ENCODE measurements at places on chromosomes 2 and 18.

GRCh38 chr2:167333245-167333644 lies 445.0 kb downstream of the XIRP2 start:
- DNase-seq, result no peak

- DNase-seq, result no peak
Observed at GRCh38 chr18:31248783-31249521, 69.0 kb upstream of the DSG1 start.

GRCh38 chr2:238925816-238926521 lies 78.1 kb downstream of the TWIST2 start:
- no peak for DNase-seq

- no peak for DNase-seq
Observed at GRCh38 chr2:101032084-101032776, 30.1 kb downstream of the RPL31 start.

DNA sequence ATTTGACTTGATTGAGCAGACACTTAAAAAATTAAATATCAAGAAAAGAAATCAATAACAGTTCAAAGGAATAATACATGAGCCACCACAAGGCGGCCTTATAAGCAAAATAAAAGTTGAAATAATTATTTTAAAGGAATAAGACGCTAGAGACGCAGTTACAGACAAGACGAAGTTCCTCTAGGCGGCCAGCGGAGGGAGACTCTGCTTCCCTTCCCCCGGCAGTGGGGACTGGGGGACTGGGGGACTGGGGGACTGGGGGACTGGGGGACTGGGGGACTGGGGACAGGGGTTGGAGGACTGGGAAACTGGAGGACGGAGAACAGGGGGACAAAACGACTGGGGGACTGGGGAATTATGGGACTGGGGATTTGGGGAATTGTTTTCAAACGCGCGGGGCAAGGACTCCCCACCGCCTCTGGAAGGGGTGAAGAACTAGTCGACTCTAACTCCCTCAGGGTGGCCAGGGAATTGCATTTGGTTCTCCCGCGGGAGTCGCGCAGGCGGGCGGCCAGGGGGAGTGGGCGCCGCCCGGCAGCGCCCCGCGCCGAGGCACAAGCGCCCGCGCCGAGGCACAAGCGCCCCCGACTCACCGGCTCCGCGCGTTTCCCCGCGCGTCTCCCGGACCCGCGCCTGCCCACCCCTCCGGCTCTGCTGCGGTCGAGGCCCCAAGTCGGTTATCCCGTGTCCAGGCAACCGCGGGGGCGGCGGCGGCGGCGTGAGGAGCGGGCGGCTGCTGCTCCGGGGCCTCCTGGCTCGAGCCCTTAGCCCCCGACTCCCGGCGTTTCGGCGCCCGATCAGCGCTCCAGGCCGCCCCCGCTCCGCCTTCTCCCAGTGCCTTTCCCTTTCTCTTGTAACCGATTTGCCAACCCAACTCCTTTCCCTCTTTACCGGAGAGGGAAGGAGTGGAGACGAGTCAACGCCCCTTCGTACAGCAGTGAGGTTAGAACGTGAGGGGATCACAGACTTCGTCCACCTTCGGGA lies at the start of gene CCDC178:
Gene CCDC178, minus strand, starts transcription at position 662 of the 984 bp plus-strand sequence. CDS start 28,633 bp downstream, outside the sequence.
- no peak for DNase-seq

DNA sequence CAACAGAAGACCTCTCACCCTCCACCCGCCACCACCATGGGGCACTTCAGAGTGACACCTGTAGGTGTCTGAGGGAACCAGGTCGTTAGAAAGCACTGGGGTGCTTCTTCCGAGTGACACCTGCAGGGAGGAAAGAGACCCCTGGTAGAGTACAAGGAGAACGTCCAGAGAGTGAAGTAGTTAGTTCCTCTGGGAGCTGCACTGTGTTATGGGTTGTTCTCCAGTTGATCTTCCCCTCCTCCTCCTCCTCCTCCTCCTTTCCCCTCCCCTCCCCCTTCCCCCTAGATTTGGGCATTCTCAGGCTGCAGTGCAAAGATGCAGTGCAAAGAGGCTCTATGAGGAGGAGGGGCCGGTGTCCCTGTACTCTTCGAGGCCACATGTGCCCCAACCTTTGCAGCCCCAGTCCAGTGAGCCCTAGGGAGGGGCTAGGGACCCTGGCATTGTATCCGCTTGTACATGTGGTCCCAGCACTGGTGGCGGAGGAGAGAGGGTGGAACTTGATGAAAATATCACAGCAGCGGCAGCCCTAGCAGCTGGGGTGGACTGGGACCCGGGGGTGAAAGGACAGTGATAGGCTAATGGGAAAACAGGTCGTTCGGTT lies 850 bp downstream of the DNAJB2 start:
- no peak for DNase-seq

GRCh38 chr18:11019295-11020105 lies 129.9 kb downstream of the PIEZO2 start:
- DNase-seq, result no peak

DNA sequence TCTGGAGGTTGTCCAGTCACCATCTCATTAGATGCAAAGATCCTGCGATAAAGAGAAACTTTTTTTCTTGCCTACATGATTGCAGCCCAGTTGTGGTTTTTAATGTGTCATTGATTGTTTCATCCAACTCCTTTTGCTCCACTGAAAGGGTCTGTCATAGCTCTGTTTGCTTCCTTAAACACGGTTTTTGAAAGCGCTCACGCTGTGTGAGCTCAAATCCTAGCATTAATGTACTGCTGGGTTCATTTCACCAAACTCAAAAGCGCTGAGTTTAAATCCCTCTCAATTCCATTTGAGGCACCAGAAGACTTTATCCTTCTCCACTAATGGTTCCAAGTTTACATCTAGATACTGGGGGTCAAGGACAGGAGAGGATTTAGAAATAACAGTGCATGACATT lies 53.6 kb downstream of the CDK15 start:
- DNase-seq, result no peak

GRCh38 chr2:67502346-67503065 lies 105.4 kb downstream of the ETAA1 start:
- DNase-seq, result no peak

DNA sequence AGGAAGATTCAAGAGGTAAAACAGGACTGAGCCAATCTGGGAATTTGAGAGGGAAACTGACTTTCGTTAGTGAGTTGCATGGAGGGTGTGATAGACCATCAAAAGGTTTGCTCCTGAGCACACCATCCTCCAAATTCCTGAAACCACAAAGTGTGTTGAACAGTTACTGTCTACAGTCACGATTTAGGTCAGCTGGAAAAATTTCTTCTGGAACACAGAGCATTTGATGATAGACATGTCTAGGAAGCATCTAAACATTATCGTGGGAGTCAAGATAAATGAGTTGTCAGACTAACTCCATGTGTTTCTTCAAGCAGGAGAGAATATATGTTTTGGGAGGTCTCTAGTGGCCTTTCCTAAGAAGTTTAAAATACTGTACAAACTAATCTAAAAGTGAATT lies 449.4 kb upstream of the SLC14A2 start:
- no peak for DNase-seq

DNA sequence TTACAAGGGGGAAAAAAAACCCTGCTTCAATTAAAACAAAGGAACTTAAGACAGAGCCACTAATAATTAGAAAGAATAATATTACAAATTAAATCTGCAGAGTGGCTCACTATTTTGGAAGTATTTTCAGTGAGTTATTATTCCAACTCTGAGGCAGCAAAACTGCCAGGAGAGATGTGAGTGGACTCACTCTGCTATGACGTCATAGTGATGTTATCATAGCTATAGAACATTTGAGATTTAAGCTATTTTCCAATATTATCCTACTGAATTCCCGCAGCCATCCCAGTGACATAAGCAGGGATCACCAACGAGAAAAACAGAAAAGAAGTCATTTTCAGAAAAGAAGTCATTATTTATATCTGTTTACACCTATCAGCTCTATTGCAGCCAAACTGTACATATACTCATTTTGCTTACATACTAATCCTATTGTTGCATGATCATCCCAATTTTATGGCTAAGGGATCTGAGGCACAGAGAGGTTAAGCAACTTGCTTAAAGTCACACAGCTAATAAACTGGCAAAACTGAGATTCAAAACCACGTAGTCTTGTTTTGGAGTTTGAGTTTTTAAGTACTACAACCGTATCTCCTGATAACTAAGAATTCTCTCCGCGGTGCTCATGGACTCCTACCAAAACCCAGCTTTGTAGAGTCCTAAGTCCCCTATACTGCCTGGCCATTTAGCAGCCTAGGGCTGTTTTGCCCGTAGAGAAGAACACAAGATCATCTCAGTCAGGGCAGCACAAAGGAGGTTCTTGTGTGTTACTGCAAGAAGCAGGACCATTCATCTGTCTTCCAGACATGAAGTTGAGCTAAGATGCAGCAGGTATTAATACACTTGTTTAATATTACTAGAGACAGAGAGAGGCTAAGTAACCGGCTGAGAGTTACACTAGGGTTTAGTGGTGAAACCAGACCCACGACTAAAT lies 299.8 kb downstream of the TCF4 start:
- DNase-seq, result no peak

DNA sequence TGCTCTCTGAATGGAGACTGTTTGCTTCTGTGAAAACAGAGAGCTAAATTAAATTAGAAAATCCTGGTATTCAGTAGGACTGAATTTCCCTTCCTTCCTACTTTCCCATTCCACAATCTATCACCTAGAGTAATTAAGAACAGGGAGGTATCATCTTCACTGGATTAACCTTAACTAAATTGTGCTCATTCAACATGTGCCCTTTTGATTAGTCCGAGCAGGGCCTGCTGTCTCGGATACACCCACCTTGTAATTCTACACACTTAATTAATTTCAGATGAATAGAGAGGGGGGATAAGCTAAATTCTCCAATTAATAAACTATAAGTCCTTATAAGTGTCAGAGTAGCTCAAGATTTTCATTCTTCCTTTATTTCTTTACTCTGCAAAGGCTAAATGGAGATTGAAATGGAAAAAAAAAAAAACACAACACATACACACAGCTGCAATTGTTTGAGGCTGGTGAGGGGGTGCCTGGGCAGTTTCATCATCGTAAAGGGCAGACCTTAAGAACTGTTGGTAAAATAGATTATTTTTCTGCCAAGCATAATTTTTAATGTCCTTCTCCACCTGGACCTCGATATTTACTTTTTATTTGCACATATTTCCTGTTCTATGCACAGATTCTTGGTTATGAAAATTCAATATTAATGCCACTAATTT lies 157.1 kb upstream of the SIX2 start:
- no peak for DNase-seq

- no peak for DNase-seq
Observed at GRCh38 chr2:13596233-13596632, 879.5 kb downstream of the TRIB2 start.

GRCh38 chr2:52500561-52500960 lies 1267.0 kb upstream of the CHAC2 start:
- no peak for DNase-seq

- DNase-seq, result no peak
Observed at GRCh38 chr18:6220129-6220528, 194.6 kb downstream of the L3MBTL4 start.

- no peak for DNase-seq
Observed at GRCh38 chr2:233079953-233080835, 20.1 kb downstream of the INPP5D start.

GRCh38 chr2:135792401-135793150 lies 44.4 kb downstream of the LCT start:
- DNase-seq, result no peak

GRCh38 chr2:11156396-11157075 lies 1.3 kb downstream of the SLC66A3 start:
- DNase-seq, result no peak

GRCh38 chr2:33130054-33130447 lies 183.3 kb downstream of the LTBP1 start:
- no peak for DNase-seq

DNA sequence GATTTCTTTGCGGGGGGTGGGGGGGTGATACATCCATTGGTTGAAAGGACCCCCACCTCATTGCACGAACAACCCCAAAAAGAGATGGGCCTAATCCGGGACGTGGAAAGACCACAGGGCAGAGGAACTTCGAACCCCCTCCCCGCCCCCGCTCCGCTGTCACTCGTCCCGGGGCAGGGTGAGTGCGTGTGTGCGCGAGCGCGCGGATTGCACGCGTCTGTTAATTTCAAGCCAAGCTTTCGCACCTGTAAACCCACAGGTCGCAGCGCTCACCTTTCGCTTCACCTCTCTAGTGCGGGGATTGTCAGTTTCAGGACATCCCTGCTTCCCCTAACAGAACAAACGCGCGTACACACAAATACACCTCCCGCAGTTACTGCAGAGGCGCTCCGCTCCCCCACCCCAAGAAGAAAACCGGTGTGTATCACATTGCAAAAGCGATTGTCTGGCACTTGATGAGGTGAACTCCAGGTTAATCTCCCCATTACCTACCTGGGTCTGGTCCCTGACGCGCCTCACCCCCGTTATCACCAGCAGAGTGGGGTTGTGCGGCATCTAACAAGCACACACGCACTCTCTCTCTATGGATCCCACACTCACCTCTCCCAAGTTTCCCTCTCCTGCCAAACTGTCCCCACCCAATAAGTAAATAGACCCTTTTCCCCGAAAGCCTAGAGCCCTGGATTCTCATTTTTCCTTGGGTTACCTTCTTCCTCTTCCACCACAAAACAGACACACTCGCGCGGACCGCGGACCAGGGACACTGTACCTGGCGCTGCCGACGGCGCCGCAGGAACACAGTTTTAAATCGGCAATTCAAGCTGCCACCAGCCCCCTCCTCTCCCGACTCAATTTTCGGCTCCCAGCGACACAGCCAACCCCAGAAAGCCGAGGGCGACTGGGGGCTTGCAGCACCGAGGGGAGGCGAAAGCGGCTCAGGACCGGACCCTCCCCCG lies 1.0 kb downstream of the CYP26B1 start:
- no peak for DNase-seq

DNA sequence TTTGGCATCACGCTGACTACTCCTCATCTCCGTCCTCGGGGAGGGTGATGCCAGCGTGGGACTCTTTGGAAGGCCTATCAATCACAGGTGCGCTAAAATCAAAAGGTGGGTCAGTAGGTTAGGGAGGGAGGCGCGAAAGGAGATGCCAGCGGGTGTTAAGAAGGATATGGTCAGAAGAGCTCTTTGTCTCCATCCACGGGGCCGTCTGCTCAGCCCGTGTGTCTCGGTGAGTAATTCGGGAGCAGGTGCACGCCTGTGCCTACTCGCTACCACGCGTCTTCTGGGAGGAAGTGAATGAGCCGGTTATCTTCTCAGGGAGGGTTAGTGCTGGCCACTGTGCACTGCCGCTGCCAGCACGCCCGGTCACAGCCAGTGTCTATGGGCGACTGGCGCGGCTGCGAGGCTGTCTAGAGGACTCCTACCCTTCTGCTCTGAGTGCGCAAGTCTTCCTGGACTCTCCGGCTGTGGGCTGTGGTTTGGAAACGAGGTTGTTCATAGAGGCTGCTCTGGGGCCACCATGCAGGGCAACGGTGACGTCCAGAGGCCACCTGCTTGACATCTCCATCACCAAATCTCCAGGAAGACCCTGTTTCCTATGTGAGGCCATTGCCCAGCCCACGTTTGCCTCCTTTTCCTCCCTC lies 153.4 kb downstream of the MBP start:
- DNase-seq, result no peak

GRCh38 chr2:195038153-195038552 lies 618.9 kb upstream of the SLC39A10 start:
- DNase-seq, result no peak

GRCh38 chr2:121049131-121049530 lies 235.9 kb downstream of the TFCP2L1 start:
- no peak for DNase-seq

DNA sequence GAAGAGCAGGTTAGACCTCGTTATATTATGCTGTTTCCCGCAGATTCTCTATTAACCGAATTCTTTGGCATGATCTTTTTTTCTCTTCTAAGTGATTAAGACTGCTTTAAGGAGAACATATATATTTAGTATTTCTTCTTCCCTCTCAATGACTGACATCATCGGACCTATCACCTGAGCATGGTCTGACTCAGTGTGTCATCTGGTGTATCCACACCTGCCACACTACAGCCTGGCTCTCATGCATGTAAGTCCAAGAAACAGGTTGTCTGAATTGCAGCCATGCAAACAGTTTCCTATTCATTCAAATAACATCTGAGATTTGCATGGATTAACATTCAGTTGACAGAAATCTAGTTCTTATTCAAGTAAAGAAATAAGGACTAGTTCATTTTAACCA lies 55.1 kb upstream of the CWC22 start:
- DNase-seq, result no peak
